ENCODE measurements at places on chromosomes 1 and 21. TPM values are rescaled to one million over a fixed set of nuclear protein-coding genes. Genes with fewer than 3 reads are reported as not detected.

Gene IGSF21
- 1.6 TPM for total RNA-seq

Gene CDC7
- 0.95 TPM for total RNA-seq

DNA sequence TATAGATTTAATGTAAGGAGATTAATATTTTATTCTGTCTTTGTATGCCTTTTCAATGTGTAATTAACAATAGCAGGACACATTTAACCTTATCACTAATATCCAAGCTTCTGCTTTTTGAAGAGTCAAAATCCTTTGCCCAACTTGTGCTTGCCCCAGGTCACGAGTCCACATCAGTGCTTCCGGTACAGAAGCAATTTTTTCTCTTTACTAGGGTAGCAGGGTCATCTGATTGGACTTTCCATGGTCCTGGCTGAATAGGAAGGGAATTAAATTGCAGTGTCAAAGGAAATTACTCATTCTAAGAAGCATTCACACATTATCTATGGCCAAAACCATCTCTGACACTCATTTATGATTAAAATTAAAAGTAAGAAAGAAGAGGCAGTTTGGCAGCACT lies 460.5 kb upstream of the ADGRL2 start:
- no peak for DNase-seq

Gene MR1
- 5.3 TPM for total RNA-seq

DNA sequence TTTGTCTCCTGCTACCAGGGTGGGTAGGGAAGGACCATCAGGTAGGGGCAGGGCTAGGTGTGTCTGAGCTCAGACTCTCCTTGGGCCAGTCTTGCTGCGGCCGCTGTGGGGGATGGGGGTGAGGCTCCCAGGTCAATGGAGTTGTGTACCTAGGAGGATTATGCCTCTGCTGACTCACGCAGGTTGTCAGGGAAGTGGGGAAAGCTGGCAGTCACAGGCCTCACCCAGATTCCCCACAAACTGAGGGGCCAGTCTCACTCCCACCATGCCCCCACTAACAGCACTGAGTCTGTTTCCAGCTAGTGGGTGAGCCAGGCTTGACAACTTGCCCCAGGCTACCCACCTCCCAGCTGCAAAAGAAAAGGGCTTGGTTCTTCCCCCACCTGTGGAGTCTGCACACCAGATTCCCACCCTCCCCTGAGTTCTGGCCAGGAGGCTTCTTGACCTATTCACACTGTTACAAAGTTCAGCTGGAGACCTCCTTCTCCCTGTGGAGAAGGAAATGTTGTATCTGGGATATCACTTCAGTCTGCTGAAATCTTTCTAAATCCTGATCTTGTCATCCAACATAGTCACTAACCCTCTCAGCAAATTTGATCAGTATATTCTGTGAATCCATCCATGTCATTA lies 69.2 kb upstream of the GJA8 start:
- no peak for DNase-seq

GRCh38 chr1:165497069-165498013 lies 46.5 kb upstream of the LRRC52 start:
- no peak for DNase-seq

GRCh38 chr1:205565799-205566198 lies 61.3 kb downstream of the CDK18 start:
- DNase-seq: no peak

Gene MROH9
- not detected for total RNA-seq

Gene KCNN3
- 3.4 TPM for total RNA-seq

Gene ANGPTL7
- 0.51 TPM for total RNA-seq

DNA sequence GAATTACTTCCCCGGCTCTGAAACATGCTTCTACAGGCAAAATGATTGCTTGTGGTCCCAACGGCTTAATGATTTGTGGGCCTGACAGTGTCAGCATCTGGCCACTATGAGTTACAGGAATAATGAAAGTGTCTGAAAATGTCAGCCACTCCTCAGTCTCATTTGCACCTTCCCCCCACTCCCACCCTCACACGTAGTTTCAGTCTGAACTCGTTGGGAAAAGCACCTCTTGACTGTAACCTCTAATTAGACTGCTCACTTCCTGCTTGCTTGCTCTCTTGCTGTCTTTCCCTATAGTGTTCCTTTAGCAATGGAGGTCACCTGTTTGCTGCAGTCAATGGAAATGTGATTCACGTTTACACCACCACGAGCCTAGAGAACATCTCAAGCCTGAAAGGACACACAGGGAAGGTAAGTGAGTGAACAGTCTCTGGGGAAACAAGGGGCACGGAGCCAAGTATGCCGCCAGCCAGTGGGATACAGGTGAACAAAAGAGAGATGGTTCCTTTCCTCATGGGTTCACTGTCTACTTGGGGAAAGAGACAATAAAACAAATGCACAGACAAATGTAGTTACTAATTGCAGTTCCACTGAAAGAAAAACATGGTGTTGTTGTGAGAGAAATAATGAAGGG lies 27.1 kb downstream of the CFAP57 start:
- no peak for DNase-seq

Gene PSRC1
- 1.2 TPM for total RNA-seq

GRCh38 chr1:85681087-85681486 lies 27.1 kb downstream of the ZNHIT6 start:
- no peak for DNase-seq

Gene SVBP
- total RNA-seq: 15.3 TPM

Gene UBE4B
- total RNA-seq: 66.4 TPM

DNA sequence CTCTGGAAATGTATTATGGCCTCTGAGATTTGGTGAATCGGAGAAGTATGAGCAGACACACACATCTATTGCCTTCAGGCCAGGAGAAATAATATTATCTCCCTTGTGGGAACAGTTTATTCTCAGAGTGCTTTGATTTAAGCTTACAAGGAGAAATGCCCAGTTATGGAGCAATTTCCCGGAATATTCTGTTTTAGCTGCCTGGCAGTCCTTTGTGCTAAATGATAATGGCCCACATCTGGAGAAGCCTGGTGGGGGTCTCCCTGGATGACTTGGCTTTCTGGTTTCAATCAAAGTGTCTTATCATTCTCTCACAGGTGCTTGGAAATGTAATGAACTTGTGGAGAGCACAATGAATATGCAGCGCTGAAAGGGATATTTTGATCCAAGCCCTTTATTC lies 389.6 kb upstream of the USP24 start:
- DNase-seq: no peak

DNA sequence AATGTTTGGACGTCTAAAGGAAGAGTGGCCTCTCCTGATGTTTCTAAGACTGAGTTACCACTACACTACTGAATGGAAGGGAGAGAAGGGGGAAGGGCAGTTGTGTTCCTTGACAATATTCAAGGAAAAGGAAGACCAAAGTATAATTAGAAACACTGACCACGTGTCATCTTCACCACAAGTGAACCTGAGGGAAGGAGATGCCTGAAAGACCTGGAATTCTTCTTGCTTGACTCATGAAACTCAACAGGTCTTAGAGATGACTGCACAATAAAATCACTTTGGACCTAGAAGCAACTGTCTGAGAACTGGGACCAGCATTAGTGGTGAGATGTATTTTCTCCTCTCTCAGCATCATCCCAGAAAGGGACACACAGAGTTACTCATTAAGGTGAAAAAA lies 56.7 kb downstream of the PTPN14 start:
- DNase-seq: no peak

Gene PGD
- total RNA-seq: 42.1 TPM

GRCh38 chr1:34975338-34975737 lies 9.8 kb downstream of the TMEM35B start:
- no peak for DNase-seq

DNA sequence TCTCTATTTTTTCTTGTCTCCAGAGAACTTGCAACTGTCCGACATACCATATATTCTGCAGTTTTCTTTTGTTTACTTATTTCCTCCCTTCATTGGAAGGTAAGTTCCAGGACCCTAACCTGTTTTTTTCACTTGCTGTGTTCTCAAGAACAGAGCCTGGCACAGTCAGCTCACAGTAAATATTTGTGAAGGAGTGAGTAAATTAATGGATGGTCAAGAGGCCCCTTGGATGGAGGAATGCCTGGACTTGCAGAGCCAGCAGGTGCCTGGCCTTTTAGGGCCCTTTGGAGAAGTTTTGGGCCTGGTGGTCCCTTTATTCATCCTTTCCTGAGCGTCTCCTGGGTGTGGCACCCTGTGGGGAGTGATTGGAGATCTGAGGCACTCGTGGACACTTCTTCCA lies 182.1 kb upstream of the POU3F1 start:
- no peak for DNase-seq

DNA sequence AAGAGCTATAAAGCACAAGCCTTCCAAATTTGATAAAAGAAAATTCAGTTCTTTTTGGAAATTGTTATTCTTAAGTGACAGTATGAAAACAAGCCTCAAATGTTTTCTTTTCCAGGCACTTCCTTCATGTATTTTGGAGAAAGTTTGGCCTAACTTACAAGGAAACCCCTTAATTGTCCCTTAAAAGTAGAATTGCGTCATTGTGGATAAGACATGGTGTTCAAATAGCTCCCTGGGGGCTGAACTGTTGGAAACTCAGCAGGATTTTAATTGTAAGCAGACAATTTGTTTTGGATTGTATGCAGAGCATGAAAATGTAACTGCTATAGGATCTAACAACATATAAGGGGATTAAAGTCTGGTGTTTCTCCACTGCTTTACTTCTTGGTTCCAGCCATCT lies 35.4 kb upstream of the FGGY start:
- DNase-seq: no peak

DNA sequence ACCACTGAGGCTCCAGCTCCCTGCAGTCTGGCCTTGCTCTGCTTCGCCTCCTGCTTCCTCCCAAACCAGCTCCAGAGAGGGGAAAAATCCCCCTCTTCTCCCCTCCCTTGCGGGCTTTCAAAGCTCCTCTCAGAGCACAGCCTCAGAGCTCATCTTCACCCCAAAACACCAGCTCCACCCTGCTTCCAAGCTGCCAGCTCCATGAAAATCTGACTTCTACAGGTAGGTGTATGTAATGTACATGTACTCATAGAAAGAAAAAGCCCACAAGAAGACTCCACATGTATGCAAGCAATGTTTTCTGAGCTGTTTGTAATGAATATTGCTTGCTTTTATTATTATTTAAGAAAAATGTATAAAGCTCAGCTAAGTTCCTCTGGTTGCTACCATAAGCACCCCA lies 8.4 kb downstream of the SLC41A1 start:
- no peak for DNase-seq

DNA sequence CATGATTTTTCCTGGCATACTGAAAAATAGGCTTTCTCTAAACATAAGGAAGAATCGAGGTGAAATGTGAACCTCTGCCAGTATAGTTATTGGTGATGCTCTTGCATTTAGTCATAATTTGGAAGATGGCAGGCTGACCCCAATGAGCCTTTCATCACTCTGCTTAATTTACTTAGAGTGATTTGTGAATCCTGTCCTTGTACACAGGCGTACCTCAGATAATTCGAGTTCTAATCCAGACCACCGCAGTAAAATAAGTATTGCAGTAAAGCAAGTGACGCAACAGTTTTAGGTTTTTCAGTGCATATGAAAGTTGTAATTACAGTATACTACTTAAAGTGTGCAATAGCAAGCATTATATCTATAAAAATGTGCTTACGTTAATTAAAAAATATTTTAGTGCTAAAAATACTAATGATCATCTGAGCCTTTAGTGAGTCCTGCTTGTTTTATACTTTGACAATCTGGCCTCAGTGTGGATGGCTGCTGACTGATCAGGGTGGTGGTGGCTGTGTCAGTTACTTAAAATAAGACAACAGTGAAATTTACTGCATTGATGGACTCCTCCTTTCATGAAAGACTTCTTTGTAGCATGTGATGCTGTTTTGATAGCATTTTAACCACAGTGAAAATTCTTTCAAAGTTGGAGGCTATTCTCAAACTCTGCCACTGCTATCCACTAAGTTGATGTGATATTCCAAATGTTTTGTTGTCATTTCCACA lies 1.7 kb downstream of the PKNOX1 start:
- no peak for DNase-seq

Gene AMY2A
- total RNA-seq: not detected

Gene KPRP
- not detected for total RNA-seq

Gene EMC1
- total RNA-seq: 30.5 TPM

GRCh38 chr21:35201288-35201687 lies 152.2 kb upstream of the RUNX1 start:
- no peak for DNase-seq

- no peak for DNase-seq
Observed at GRCh38 chr21:16113052-16113715, 383.4 kb downstream of the USP25 start.

Measured in Right ventricle myocardium inferior (tissue), 1 donor.